Activated CD4-positive, alpha-beta T cell treated with anti-CD3 and anti-CD28 coated beads for 48 hours (primary cell): ENCODE measurements at places on chromosomes 12 and 14.

DNA sequence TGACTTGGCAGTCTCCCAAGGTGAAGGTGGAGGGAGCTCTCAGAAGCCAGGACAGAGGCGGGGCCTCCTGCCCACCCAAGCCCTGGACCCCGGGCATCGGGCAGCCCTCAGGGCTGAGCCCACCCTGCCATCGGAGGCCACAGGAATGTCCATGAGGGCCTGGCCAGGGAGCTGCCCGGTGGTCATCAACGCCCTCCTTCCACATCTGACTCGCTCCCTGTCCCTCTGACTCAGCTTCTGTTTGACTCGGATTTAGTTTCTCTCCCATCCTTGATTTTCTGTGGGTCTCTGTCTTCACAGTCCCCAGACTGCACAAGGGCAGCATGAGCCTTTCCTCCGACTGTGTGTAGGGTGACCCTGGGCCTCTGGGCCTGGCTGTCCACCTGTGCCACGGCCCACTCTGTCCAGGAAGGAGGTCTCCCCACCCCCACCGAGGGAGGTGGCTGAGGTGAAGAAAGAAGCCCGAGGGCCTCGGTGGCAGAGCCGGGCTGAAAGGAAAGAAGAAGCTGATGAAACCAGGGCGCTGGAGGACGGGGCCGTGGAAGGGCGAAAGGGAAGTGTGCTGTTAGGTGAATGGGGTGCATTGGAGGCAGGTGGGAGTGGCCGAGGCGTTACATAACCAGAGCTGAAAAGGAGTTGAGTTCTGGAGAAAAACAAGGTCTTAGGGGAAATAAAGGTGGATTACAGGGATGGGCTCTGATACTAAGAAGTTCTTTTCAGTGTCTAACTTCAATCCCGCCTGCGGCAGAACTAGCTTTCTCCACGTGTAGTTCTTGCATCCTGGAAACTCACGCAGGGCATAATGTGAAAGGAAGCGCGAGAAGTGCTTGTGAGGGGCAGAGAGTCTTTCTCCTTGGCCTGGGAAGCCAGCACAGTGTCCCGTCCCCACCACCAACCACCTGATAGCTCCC is 16.7 kb upstream of the TMEM106C start:
- DNase-seq = no peak

DNA sequence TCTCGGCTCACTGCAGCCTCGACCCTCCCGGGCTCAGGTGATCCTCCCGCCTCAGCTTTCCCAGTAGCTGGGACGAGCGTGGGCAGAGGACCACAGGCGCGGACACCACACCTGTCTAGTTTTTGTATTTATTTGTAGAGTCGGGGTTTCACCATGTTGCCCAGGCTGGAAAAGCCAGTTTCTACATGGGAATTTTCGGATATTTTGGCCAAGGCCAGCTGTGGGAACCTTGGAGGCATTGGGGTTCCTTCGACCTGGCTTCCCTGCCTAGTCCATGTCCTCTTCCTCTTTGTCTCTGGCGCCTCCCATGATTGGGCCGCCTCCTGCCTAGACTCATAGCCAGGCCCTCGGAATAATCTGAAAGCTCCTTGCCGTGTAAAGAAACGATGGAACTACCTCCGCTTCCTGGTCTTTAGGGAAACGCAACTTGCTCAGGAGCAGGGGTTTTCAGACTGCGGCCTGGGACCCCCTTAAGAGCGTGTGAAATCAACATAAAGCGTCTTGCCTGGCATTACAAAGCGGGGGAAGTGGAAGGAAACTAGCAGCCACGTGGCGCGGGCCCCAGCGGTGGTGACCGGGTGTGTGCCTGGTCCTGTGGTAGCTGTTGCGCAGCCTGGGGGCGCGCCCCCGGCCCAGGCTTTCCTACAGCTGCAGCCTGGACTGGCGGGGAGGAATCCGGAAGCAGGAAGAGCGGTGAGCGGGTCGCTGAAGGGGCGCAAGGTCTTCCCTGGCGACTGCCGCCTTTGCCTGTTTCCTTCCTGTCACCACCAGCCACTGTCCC is 1.4 kb upstream of the HSP90AA1 start:
- DNase-seq = peak; percentile 77

DNA sequence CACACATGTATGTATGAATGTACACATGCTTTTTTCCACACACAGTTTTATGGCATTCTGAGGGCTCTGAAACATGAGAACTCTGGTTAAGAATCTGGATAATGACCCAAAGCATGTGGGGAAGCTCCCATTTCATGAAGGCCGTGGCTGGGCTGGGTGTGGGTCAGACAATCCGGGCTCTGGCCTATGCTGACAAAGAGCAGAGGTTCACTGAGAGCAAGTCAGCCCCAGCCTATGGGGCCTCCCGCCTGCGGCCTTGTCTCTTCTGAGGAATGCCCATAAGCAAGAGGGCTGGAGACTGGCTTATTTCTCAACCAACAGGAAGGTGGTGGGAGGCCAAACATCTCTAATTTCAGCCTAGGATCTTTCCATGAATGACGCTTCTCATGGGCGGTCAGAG is 8.5 kb downstream of the MYH6 start:
- no peak for DNase-seq

DNA sequence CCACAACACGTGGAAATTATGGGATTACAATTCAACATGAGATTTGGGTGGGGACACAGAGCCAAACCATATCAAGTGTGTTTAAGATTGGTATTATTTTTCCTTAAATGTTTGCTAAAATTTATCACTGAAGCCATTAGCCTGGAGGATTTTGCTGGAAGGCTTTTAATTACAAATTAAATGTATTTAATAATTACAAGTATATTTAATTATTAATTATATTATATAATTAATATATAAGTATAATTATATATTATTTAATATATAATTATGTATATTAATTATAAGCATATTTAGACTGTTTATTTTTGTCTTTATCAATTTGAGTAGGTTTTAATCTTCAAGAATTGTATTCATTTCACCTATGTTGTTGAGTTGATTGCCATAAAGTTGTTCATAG is 427.4 kb upstream of the FLRT2 start:
- no peak for DNase-seq

DNA sequence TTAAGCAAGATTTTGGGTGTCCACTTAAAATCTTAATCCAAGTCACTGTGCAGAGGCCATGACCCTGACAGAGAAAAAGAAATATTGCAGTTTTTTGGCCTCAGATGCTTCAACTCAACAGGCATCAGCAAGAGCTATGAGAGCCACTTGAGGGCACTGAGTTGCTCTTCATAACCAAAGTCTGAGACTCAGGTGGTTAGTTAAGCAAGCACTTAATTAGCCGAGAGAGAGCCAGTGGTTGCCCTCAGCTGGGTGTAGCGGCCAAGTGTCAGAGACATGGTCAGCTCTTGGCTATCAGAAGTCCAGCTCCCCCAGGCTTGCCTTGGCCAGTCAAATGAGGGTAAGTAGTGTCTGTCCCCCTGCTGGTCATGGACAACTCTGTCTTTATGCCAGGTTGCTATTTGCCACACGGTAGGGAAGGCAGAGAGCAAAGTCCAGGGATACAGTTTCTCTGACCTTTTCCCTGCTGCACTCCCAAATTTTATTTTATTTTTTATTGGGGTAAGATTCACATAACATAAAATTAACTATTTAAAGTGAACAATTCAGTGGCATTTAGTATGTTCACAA is 9.0 kb upstream of the KRT71 start:
- DNase-seq = no peak

- peak; percentile 9 for DNase-seq
Observed at GRCh38 chr14:37903343-37904191, 304.1 kb upstream of the SSTR1 start.
